ENCODE measurements at places on chromosomes 6 and 20.

DNA sequence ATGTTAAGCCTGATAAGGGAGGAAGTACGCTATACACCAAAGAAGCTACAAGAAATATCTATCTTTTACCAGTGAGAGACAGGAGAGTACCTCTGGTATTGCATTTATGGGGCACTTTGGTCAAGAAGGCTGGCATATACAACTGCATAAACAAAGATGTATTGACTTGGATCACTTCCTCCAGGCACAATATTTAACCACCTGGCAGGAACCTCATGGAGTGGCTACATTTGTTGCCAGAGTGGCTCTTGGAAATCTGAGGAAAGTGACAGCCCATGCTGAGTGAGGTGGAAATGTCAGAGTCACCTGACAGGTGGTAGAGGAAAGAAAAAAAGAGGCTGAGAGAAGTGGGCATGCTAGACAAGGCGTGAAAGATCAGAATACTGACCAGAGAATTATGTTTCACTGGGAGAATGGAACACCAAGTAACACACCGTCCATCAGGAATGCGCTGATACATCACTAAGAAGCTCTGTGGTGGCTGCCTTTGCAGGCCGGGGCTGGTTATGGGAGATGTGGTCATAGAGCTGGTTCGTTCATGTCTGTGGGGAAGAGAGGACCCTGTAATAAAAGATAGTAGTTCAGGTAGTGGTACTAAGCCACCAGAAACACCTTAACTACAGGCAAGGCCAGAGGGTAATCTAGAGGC lies 61.4 kb upstream of the UFL1 start:
- no peak for DNase-seq

- no peak for DNase-seq
Measured at GRCh38 chr20:43590036-43590391, 723 bp upstream of the IFT52 start.

GRCh38 chr6:1789092-1789491 lies 179.4 kb downstream of the FOXC1 start:
- DNase-seq: peak; percentile 63

DNA sequence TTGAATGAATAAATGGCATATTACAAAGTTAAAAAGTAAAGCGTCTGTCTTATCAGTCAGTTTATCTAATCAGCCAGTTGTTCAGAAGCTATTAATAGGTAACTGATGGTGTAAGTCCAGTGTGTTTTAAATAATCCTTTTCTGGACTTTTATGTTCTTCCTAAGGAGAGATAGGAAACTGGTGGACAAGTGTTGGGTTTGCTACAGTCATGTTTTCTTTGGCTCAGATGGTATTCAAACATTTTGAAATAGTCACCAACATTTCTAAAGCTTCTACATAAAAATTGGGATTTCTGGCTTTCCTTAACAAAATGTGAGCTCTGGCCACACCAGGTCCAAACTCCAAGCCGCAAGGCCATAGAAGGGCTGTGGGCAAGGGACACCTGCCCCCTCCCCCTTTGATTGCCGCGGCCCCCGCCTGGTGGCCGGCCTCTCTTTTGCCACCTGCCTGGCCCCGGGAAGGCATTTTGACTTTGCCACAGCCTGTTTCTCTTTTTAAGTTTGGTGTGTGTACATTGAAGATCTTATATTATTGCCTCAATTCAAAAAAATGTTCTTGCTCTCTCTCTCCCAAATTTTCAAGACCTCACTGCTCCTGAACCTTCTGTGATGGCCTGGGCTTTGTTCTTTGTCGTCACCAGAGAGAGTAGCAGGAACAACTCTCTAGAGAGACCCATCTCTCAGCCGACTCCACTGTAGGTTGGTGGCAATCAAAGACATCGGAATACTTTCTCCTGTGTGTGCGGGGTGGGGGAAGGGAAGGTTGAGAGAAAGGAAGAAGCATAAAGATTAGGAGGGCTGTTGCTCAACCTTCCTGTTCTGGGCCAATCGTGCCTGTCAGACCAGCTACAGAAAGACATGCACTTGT lies 84.0 kb upstream of the ZNF217 start:
- DNase-seq: no peak

- no peak for DNase-seq
Measured at GRCh38 chr6:2800552-2801316, 35.5 kb downstream of the WRNIP1 start.

DNA sequence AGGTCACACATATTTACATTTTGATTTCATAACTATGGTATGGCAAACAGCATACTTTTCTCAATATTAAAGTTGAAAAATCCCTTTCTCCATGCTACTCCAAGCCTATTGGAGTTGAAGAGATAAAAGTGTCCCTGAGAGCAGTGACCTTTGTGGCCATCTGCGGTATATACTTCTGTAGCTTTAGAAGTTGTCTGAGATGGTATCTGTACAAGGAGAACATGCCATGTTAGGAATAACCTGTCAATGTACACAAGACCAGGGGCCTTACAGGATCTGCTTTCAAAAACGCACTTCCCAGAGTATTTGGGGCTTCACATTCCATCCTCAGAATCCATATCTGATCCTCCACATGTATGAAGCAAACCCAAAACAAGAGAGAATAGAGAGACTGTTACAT lies 226.7 kb downstream of the MEI4 start:
- DNase-seq: no peak

GRCh38 chr6:163152701-163153100 lies 261.8 kb upstream of the QKI start:
- DNase-seq: no peak

- DNase-seq: no peak
Measured at GRCh38 chr20:12891643-12892042, 117.1 kb upstream of the SPTLC3 start.

DNA sequence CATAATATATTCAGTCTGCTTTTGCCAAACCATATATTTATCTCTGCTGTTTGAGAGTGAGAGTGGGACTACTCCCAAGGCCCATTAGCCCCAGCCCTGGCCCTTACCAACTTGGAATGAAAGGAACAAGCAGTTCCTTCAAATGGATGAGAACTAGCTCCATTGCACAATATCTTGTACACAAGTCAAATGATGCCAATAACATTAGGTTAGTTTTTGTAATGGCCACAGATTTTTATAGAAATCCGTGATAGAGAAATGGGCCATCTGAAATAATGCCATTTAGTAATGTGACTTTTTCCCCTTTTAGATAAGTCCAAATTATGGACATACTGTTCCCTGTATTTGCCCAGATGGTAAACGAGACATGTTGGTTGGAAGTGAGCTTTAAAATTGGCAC lies 117.0 kb downstream of the MAP3K7 start:
- peak; percentile 41 for DNase-seq

DNA sequence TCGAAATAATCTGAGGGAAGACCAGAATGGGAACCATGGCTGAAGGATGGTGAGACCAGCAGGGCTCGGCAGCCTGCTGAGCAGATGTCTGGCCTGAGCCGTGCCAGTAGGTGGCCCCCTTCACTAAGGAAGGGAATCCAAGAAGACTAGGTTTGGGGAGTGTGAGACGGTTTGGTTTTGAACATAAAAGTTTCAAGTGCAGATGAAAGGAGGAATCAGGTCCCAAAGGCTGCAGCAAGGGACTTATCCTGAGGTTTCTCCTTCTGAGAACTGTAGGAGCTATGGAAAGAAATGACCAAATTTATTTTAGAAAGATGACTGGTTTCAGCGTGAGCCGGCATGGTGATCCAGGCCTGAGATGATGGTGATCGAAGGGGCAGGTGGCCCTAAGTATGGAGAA lies 4.6 kb upstream of the OSER1 start:
- peak; percentile 73 for DNase-seq

DNA sequence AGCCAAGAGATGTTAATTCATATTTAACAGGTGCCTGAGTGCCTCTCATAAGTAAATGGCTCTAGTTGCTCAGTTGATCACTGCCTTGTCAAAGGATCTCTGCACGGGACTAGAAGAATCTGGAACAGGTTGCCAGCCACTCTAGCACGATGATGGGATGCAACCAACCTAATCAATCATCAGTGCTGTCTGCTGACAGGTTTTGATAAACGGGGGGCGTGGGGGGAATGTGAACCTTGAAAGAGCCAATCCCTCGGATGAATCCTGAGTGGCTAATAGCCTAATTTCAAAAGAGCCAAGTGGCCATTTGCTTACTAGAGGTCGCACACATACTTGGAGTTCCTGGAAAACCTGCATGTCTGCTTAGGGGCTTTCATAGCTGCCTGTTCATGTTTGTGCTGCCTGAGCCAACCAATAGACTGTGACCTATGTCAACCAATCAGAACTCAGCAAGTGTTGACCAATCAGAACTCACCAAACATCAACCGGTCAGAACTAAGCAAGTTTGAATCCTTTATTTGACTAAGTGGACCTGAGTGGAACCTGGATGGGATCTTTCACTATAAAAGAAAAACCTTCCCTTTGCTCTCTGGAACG lies 43.5 kb upstream of the ECI2 start:
- DNase-seq: no peak

DNA sequence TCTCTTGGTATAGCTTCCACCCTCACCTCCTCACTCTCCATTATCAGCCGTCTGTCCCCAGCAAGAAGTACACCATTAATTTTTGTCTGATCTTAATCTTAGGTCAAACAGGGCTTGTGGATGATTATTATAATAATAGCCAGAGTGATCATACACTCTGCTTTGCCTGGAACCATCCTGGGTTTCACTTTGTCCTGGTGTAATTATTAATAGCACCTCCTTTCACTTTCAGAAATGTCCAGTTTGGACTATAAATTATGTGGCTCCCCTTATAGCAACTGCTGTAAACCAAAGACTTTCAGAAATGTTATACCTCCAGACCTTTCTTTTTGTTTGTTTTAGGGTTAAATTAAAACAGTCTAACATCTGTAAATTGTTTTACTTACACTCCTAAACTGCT lies 951 bp upstream of the TRIM31 start:
- no peak for DNase-seq

DNA sequence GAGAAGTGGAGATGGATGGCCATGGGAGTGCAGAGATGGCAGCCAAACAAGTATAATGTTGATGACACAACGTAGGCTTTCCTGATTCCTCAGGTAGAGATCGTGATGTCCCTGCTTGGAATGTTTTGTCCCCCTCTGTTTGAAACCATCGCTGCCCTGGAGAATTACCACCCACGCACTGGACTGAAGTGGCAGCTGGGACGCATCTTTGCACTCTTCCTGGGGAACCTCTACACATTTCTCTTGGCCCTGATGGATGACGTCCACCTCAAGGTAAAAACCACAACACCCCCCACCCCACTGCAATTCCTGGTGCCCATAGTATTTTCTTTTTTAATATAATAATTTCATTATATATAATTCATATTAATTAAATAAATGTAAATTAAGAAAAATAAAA lies 42.1 kb upstream of the NOP56 start:
- DNase-seq: no peak

GRCh38 chr6:53543359-53544216 lies 1.3 kb downstream of the GCLC start:
- DNase-seq: no peak

- no peak for DNase-seq
Measured at GRCh38 chr6:22099231-22099630, 197.6 kb downstream of the PRL start.

DNA sequence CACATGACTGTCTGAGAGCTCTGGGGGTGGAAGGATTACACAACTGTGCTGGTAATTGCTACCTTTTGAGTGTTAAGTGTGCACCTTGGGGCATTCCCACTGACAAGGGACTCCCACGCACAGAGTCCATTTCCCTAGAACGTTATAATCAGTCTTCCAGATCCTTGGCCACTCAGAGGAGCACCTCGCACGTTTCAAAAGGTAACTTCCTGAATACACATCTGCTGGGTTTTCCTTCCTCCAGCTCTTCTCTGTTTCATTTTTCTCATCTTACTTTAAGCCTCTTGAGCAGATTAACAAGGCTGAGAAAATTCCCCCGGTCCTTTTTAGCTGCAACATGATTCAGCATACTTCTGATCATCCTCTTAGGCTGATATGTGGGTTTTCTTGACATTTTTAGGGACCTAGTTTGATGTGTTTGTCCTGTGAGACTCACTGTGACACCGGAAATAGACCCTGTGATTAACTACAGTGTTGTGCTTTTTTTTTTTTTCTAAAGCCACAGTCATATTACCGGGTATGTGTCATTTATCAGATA lies 98.4 kb upstream of the DUSP22 start:
- no peak for DNase-seq

GRCh38 chr20:49762940-49763766 lies 49.5 kb upstream of the B4GALT5 start:
- DNase-seq: no peak

- DNase-seq: no peak
Measured at GRCh38 chr6:41200901-41201763, at the start of gene TREML2. Gene TREML2 (minus strand): TSS chr6:41201149. CDS start chr6:41201008, 141 bp downstream.

GRCh38 chr20:17965042-17965697 lies 3.4 kb downstream of the SNX5 start:
- DNase-seq: no peak

GRCh38 chr6:3884007-3884745 lies 35.0 kb downstream of the FAM50B start:
- DNase-seq: peak; percentile 74

GRCh38 chr6:147209762-147210449 lies 5.7 kb downstream of the STXBP5 start:
- DNase-seq: no peak

GRCh38 chr20:31538326-31538725 lies 24.1 kb downstream of the HM13 start:
- DNase-seq: no peak

DNA sequence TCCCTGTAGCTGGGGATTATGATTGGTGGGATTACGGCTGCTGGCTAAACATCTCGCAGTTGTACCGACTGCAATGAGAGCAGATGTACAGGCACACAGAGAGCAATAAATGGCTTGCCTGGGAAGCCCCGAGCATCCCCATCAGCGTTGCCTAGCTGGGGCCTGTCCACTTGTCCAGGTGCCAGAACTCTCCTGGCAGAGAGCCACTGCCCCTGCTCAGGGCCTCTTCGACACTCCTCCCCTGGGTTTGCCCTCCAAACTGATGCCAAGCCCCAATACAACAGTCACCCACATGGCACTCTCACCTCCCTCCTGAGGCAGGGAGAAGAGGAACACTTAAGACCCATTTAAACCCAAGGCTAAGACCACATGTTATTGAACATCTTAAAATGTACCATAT lies 715.1 kb downstream of the PTPRT start:
- no peak for DNase-seq

- no peak for DNase-seq
Measured at GRCh38 chr20:4063631-4064030, 48.3 kb upstream of the RNF24 start.

DNA sequence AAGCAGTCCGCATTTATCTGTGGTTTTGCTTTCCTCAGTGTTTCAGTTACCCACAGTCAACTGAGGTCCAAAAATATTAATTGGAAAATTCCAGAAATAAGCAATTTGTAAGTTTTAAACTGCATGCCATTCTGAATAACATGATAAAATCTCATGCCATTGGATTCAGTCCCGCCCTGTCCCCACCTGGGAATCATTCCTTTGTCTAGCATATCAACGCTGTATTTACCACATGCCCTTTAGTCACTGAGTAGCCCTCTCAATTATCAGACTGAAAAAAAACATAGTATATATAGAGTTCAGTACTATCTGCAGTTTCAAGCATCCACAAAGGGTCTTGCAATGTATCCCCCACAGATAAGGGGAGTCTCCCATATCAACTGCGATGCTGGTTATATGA lies 17.1 kb downstream of the RANBP9 start:
- no peak for DNase-seq

Measured in fibroblast of mammary gland (primary cell).